ENCODE measurements at places on chromosomes 3 and 15.

DNA sequence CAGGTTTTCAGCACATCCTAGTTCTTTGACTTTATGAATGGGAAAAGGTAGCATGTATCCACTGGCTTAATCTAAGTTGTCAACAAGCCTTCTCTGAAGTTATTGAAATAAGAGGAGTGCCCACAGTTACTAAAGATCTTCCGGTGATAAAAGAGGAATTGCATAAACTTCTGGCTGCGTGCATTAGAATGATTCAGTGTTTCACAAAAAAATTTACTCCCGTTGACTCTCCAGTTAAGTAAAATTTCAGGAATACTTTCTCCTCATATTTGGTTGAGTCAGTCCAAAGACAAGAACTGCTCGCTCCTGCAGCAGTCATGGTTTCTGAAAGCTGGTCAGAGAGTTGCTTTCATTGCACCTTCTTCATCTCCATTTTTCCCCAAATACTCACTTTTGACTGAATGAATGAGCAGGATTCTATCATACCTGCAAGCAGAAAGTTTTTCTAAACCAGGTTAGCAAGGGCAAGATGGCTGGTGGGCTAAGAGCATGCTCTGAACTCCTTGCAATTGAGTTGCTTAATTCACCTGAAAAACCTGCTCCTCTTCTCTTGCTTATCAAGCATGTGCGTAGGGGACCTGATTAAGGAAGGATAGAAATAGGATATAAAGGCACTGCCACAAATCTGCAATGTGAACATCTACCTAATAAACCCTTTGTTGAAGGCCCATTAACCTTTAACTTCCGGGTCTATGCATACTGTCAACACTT is 64.2 kb upstream of the TIMP4 start:
- DNase-seq, result no peak

- no peak for DNase-seq
These were observed 249.5 kb downstream of the IL5RA start for GRCh38 chr3:2860626-2861025.

- DNase-seq, result no peak
These were observed 9.8 kb downstream of the MUC13 start for GRCh38 chr3:124924741-124925140.

GRCh38 chr3:42498791-42499477 is 3.5 kb upstream of the VIPR1 start:
- DNase-seq, result no peak

DNA sequence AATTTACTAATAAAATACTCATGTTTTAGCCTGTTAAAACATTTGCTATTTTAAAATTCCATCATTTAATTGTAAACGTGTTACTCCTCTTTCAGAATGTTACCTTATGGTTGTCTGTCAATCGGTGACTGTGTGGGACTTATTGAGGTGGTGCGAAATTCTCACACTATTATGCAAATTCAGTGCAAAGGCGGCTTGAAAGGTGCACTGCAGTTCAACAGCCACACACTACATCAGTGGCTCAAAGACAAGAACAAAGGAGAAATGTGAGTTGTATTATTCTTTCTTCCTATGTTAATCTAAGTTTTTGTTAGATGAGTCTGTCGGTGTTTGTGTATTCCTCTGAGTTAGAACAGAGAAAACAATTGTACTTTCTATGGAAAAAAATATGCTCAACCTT is 21.7 kb downstream of the KCNMB3 start:
- DNase-seq, result no peak

GRCh38 chr3:114221165-114221880 is 16.1 kb downstream of the ZNF80 start:
- no peak for DNase-seq

GRCh38 chr3:168047190-168047795 is 48.4 kb downstream of the GOLIM4 start:
- peak; percentile 83 for DNase-seq

- DNase-seq, result no peak
These were observed 16.7 kb upstream of the PPP1R2 start for GRCh38 chr3:195559723-195560409.

GRCh38 chr3:28039234-28039633 is 202.2 kb upstream of the CMC1 start:
- no peak for DNase-seq
